ENCODE measurements at places on chromosomes 4 and X.

DNA sequence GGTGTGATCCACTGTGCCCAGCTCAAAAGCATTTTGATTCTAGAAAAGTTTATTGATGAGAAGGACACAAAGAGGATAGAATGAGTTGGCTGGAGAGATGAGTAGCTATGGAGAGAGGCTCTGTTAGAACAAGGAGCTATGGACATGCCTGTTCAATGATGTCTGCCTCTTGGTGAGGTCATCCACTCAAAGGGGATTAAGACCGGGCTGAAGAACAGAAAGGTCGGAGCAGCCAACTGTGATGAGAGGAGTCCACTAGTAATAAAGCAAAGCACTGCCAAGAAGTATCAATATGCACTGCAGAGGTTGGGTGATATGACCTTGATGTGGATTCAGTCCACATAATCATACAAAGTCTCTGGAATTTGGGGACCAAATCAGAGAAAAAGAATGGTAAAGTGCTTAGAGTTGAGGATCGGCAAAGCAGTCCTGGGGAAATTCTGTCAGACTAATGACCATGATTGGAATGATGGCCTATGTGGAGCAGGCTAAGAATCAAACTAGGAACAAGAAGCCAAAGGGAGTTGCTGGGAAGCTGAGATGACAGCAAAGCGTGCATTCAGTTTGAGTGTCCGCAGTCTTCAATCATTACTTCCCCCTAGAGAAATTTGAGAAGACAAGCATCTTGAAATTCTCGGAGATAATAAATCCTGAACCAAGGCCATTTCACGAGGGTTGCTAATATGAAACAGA lies 55.7 kb upstream of the MMAA start:
- no peak for DNase-seq

- DNase-seq: no peak
These were observed 24.2 kb upstream of the HELT start for GRCh38 chr4:184994010-184994622.

GRCh38 chr4:159282944-159283343 lies 180.1 kb downstream of the RAPGEF2 start:
- no peak for DNase-seq

DNA sequence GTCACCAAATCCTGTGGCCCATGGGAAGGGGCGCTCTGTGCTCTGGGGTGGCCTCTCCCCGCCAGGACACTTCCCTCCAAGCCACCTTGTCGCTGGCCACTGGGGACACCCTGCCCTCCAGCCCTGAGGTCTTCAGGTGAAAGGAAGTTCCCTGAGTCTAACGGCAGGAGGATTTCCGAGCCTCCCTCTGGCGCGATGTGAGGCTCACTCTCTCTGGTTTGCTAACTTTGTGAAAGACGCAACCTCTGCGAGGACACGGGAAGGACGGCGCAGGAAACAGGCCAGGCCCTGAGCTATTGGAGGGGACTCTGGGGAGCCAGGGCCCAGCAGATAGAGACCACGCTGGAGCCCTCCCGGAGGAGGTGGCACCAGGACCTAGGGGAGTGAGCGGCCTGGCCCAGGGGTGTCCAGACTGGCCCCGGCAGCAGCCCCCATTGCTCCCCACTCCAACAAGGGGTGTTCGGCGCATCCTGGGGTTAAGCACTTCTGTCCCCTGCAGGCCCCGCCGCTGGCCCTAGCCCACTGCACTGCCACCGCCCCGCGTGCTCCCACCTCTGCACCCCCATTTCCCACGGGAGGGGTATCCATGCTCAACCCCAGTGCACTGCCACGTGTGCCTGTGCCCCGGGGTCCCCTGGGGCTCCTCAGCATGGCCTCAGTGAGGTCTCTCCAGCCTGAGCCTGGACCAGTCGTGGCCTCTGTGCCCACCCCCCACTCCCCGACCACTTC lies 72.2 kb upstream of the MXD4 start:
- peak; percentile 4 for DNase-seq

DNA sequence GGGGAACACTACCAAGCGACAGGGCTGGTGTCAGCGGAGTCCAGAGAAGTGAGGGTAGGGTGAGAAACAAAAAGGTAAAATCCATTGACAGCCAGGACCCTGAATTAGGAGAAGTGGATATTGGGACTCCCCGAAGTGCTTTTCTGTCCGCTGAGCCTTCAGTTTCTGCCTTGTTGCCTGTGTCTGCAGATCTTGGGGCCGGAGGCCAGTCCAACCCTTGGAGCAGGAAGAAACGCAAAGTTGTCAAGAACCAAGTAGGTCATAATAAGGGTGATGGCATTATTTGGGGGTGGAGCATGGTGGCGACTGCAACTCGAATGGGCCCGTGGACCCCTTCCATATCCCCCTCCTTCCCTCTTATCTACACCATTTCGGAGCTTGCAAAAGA lies 1.0 kb downstream of the ARMCX1 start:
- DNase-seq: no peak

DNA sequence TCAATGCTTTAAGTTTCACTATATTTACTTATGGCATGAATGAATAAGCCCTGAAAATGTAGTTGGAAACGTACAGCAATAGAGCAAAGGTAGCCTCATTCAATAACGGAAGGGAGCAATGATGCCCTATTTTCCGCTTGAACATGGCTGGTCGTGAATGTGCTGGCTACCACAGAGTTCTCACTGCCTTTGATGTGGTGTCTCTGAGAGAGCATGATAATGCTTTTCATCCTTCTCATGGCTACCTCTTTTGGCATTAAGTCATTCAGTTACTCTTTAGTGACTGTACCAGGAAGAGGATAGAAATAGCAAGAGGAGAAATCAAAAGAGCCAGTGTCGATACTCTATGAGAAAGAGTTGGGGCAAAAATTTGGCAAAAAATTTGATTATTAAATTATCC lies 308.0 kb downstream of the PPP3CA start:
- DNase-seq: no peak

DNA sequence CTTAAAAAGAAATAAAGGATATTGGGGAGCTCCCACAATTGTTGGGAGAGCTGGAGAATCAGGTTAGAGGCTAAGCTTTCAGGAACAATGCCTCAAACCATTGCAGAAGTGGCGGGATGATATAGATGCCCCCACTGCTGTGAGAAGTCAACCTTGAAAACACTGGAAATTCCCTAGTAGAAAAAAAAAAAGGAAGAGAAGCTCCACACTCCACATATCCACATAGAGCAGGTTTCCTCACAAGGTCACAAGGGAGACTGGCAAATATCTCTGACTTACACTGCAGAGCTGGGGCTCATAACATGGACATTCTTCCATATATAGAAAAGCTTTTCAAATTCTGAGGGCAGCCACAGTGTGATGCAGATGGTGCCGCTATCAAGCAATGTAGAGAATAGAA lies 22.7 kb upstream of the OGT start:
- DNase-seq: no peak

DNA sequence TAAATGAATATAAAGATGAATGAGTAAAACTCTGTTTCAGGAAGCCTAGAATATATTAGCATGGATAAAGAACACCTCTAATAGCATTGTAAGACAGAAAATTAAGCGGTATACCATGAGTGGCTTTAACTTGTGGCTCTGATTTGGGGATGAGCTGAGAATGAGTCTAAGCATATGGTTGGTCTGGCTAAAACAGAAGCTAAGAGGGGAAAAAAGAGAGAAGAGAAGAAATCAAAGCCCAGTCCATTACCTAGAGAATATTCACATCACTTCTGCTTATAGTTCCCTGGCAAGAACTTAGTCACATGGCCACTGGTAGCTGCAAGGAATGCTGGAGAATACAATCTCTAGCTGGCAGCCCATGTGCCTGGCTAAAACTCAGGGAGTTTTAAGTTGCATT lies 414.5 kb downstream of the PRDM5 start:
- no peak for DNase-seq

DNA sequence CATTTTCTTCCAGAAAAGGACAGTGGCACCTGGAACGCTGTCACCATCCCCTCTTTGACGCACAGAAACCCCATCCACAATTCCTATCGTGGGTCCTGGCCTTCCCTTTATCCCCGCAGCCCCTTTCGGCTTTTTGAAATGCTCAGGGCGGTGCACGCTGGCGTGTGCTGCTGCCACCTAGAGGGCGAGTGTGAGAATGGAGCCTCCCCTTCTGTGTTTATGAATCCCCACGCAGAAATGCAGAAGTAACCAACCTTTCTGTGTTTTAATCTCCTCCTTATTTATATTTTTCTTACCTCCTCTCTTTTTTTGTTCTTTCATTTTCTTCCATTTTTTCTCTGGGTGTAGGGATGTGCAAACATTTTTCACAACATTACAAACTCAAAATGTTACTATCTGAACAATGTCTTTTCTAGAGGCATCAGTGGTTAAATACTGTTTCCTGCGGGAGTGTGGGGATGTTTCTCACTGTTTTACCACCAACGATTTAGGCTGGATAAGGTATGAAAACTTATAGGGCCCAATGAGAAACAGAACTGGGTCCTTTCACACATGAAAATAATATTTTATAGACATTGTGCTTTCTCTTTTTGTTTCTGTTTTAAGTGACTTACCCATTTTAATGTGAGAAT lies 50.0 kb downstream of the TMA16 start:
- DNase-seq: peak; percentile 78

DNA sequence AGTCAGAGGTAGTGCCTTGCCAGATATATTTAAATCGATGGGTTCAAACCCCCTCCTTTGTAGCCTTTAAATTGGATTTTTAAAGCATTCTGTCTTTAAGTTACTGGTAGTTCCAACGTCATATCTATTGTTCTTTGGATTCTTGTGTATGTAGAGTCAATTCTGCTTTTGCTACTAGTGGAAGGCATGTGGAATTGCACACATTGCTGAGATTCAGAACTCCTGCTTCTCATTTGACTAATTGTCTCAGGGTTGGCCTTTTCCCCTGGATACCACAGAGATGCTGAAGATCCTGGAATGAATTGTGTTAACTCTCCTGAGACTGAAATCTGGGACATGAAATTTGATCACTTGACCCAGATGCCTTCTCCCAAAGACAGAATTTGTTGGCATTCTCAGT lies 328.3 kb upstream of the RPS6KA3 start:
- no peak for DNase-seq

DNA sequence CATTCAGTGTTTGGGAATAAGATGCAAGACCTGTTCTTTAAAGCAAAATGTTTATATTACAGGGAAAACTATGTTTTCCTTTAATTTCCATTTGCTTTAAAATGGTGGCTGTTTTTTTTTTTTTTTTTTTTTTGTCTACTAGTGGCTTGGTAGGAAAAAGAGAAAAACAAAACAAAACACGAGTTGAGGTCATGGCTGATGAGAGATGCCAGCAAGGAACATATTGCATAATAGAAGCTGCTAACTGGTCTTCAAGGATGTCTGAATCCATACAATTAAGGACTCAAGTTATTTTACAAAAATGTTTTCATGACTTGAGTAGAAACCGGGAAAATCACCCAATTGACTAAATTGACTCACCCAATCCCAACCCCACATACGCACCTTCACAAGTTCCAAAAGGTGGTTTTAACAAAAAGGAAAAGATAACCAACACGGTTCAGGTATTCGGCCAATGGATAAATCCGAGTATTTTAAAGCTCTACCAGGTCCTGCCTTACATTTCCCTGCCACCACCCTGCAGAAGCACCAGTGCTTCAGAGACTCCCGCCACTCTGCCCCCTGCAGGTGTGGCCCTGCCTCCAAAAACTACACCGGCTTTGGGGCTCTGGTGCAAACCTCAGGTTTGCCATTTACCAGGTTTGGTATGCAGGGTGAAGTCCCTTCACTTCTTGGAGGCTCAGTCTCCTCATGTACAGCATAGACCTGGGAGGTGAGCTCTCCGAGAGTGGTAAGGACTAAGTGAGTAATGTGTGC lies 27.1 kb downstream of the PIR start:
- no peak for DNase-seq

DNA sequence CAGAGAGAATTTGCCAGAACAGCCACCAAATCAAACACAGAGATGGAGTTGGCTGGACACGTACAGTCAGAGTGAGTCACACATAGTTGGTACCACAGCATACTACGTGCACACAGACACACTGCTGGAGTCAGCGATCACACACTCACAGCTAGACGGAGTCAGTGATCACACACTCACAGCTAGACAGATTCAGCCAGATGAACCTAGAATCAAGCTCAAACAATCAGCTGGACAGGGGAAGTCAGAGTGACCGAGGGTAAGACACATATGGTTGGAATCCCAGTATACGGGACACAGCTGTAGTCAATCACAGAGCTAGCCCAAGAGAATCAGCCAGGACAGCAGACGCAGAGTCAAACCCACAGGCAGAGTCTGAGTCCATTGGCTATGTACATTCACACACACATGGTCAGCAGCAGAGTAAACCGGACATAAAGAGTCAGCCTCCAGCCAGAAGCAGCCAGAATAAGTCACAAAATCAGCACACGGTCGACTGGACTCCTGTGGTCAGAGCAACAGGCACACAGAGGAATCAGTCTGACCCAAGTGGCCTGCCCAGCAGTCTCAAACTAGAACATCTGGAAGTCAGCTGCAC lies 4.6 kb downstream of the SLC38A5 start:
- DNase-seq: no peak

DNA sequence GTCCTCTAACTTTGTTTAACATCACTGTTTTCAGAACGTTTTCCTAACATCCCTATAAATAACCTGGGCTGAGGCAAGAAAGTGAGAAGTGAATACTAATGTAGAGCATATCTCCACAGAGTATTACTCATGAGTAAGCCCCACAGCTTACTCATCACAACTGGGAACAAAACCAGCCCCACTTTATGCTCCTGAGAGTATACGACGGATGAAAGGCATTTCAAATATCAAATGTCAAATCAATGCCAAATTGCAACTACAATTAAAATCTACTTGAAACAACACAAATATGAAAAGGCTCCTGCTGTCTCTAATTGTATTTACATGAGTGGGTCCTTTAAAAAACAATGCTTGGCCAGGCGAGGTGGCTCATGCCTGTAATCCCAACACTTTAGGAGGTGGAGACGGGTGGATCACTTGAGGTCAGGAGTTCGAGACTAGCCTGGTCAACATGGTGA lies 41.2 kb downstream of the SH3RF1 start:
- DNase-seq: peak; percentile 44

DNA sequence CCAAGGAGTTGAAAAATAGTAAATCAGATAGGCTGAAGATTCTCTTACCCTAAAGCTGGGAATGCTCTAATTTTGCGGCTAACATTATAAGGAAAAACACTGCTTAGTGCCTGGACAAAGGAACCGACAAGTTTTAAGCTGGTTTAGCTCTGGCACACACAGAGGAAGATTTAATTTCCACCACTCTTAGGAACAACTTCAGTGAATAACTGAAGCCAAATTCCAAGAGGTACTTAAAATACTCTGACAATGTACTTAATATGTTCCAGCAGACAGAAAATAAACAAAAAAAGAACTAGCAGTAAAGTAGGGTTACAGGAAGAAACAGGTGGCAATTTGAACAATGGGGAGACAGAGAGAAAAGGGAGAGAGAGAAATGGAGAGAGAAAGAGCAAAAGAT lies 340.8 kb upstream of the NDST4 start:
- no peak for DNase-seq

DNA sequence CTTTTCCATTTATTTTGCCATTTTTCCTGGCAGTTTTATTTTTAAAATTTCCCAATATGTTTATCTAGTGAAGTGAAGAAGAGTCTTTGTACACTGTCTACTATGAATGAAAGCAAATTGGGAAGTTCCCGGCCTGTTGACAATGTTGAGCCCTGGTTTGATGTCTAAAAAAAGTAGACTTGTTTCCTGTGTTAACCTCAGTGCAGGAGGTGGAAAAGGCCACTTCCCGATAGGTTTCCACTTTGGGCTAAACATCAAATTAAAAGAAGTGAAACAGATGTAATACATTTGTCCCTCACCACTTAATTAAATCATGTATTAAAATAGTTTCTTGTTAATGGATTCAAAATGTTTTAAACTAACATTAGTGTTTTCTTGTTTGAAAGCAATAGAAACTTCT lies 30.0 kb downstream of the BBS12 start:
- DNase-seq: no peak

- DNase-seq: peak; percentile 80
These were observed 233.6 kb downstream of the TRIML1 start for GRCh38 chr4:188372829-188373228.

All from hepatocyte (in vitro differentiated cells).